Inflammatory macrophage treated with lipopolysaccharide for 4 hours (primary cell): ENCODE measurements at places on chromosomes 2 and 18.

DNA sequence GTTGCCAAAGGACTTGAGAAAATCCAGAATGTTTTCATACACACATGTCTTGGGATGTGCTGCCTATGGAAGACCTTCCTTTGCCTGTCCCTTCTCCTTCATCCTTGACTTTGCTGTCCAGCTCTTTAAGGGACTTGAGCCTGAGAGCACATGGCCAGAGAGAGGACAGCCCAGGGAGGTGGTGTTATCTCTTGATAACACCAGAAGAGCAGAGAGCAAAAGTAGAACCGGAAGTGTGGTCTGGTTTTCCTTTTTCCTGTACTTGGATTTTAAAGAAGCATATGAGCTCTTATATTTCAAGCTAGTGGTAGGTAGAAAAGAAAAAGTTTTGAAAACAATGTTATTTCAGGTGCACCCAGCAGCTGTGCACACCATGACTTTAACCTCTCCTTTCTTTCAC is 94.1 kb upstream of the ZNF532 start:
- no peak for DNase-seq

DNA sequence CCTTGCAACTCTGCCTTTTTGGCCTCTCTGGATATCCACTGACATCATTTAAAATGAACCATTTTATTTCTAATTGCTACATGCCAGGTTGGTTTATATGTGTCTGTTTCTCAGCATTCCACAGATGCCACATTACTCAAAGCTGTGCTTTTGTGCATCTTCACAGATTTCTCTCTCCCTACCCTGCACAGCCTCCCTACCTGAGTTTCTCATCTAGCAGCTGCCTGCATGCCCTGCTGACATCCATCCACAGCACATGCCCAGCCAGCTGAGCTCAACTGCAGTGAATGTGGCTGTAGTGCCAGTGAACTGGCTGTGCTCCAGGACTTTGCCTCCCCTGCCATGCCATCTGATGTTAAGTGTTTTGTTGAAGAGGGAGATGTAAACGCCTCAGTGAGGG is 44.5 kb downstream of the PKP4 start:
- DNase-seq: no peak

DNA sequence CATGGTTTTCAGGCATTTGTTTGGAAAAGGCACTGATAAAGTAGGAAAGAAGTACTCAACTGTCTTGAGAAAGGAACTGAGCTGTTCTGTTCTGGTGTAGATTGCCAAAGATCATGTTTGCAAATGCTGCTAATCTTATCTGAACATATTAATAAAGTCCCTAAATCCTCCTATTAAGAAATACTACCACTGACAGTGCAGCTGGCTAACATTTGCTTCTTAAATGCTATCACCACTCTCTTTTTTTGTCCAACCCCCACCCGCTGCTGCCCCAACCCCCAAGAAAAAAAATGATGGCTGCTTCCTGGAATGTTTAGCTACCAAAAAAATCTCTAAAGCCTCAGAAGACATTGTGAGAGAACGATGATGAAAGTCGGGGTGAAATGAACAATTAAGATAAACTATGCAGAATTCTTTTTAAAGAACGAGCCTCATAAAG is 130.7 kb downstream of the CCBE1 start:
- no peak for DNase-seq

DNA sequence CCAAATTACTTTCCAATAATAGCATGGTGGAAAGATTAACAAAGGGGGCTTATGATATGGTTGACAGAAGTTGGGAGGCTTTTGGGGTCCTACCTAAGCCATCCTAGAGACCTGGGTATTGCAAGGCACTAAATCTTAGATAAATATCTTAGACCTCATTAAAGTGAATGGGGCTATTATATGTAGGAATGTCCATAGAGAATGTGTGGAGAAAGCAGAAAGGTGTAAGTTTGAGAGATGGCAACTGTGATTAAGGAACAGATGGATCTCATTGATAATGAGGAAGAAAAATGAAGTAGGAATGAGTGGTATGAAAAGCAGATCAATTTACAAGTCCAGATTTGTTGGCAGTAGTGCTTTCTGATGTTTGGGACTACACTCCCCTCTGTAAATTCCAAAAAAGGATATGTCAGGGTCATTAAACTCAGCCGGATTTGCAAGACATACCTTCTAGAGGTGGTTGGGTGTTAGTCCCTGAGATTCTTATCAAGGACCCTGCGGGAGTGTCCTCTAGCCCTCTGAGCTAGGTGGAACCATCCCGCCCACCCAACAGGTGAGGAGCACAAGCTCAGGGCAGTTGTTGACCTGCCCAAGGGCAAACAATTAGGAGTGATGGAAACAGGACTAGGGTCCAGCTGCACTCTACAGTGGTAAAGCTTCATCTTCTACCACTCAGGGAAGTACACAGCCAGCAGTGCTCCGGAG is 12.1 kb downstream of the TCF7L1 start:
- no peak for DNase-seq

GRCh38 chr2:37389989-37390765 is 45.7 kb downstream of the QPCT start:
- DNase-seq: peak; percentile 97

DNA sequence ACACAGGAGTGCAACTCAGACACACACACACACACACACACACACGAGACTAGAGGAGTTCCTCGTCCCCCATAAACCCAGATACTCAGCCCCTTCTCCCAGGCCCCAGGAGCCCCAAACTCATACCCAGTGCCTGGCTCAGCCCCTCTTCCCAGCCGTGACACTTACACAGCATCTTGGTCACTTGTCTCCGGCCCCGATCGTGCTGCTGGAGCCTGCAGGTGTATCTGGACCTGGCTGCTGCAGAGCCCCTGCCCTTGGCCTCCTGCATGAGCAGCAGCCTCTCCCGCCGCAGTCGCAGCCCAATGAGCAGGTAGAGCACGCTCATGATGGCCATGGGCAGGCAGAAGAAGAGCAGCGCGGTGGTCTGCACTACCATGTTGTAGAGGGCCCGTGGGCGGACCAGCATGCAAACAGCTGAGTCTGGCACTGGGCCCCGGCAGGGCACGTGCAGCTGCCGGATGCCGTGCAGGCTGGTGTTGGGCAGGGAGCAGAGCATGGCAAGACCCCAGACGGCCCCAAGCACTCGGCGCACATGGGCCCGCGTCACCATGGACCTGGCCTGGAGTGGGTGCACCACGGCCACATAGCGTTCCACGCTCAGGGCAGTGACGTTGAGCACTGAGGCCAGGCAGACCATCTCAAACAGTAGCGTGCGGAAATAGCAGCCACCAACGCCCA is 2.1 kb downstream of the NMUR1 start:
- no peak for DNase-seq

- DNase-seq: no peak
Measured at GRCh38 chr2:226440127-226440918, 359.3 kb downstream of the IRS1 start.

- DNase-seq: no peak
Measured at GRCh38 chr2:217847115-217847514, 155.7 kb downstream of the TNS1 start.

DNA sequence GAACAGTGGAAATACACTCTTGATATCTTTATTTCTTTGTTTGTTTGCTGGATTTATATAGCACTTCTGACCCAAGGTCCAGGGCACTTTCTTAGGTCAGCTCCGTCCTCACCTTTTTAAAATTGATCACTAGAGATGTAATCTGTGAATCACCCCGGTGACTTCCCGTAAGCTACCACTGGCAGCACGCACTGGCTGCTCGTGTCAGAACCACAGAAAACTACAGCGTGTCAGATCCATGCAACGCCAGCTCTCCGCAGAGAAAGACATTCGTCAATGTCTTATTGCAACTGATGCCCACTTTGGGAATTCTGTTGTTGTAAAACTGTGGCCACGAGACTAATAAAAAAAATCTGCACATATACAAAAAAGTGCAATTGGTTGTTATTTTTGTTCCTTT is 779.4 kb upstream of the ZEB2 start:
- no peak for DNase-seq

- peak; percentile 69 for DNase-seq
Measured at GRCh38 chr2:118112771-118113334, 24.6 kb downstream of the INSIG2 start.

DNA sequence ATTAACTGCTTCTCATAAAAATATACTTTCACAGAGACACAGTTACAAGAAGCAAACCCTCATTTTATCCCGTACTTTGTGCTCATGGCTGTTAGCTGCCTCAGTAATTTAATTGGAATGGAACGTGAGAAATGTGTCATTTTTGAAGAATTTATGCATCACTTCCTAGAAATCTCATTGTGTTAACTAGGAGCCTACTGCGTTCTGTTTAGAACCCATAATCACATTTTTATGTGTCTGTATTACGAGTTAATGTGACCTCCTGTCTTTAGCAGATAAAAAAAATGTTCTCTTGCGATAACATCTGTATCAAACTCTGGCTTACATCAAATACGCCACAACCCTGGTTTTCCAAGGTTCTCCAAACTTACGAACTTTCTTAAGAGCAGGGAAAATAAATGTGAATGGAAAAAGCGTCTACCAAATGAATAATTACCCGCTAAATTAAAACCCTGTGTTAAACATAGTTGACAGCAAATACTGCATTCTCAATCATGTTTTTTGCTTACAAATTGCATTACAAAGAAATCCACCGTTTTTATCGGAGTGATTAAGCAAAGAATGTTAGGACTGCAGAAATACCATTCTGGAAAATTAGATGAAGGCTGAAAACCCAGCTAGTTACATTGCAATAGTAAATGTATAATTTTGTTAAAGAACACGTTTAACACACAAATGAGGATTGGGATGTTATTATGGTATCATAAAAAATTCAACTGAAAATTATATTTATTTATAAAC is 12.1 kb upstream of the GBX2 start:
- DNase-seq: no peak

GRCh38 chr2:173354073-173354581 is 545 bp upstream of the CDCA7 start:
- DNase-seq: no peak

DNA sequence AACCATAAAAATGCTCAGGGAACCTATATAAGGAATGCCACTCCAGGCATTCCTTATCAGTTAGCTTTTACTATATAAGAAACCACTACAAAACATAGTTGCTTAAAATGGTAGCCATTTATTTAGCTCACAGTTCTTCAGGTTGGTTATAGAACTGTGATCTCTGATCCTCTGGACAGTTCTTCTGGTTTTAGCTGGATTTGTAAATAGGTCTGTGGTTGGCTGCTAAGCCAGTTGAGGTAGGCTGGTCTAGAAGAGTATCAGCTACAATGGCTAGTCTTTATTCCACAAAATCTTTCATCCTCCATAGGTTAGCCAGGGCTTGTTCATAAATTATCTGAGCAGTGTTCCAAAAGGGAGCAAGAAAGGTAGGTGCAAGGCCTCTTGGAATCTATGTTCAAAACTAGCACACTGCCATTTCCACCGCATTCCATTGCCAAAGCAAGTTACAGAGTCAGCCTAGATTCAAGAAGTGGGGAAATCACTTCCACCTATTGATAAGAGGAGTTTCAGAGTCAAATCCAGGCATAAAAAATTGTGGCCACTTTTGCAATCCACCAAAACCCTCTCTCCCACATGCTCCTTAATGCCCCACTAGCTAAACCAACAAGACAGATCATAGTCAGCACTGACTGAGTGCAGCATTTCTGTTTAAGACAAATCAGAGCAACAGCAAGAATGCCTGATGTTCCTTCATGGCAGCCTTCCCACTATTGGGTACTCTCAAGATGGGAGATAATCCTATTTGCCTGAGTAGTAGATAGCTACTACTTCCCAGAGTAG is 146.4 kb downstream of the IRS1 start:
- DNase-seq: no peak

- no peak for DNase-seq
Measured at GRCh38 chr2:67294218-67294617, 102.9 kb upstream of the ETAA1 start.

- DNase-seq: no peak
Measured at GRCh38 chr2:8132351-8132831, 549.5 kb upstream of the ID2 start.

DNA sequence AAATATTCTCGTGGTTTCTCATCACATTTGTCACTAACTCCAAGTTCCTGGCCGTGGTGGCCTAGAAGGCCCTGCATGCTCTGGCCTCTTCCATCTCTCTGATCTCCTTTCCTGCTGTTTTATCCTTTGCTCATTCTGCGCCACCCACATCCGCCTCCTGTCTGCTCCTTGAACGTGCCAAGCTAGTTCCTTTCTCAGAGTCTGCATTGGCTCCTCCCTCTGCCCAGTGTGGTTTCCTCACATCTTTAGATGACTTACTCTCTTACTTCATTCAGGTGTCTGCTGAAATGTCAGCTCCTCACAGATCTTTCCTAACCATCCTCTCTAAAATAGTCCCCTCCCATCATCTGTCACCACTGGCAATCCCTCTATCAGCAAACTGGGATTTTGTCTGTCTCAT is 158.6 kb upstream of the RBMS1 start:
- peak; percentile 81 for DNase-seq

GRCh38 chr2:20049637-20050036 is 1.8 kb downstream of the LAPTM4A start:
- peak; percentile 81 for DNase-seq

DNA sequence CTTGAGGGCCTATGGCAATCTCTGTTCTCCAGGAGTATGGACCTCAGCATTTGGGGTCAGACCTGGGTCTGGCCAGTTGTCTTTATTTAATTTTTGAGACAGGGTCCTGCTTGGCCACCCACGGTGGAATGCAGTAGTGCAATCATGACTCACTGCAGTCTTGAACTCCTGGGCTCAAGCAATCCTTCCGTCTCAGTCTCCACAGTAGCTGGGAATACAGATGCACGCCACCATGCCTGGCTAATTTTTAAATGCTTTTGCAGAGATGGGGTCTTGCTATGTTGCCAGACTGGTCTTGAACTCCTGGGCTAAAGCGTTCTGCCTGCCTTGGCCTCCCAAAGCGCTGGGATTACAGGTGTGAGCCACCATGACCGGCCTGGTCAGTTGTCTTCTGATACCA is 46.4 kb upstream of the INHBB start:
- DNase-seq: no peak

- DNase-seq: peak; percentile 98
Measured at GRCh38 chr2:102041351-102041750, 49.6 kb downstream of the IL1R2 start.

DNA sequence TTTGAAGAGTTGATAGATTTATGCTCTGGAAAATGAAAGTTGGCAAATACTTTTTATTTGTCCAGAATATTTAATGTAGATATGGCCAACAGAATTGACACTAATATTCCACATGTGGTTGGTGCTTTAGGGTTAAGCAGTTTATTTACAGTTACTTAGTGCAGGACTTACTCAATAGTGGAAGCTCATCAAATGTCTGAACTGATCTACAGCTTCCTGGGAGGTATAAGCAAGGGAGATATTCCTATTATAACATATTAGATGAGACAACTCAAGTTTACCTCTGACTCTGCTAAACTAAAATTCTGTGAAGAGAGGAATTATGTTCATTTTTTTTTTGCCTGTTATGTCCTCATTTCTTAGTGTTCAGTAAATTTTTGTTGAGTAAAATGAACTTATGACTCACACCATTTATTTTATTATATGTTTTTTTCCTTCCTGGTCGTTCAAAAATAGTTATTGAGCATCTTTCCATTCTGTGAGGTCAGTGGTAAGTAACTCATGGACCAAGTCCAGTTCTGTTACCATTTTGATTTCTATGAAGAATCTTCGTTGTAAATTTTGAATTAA is 13.6 kb downstream of the ABI2 start:
- no peak for DNase-seq
